ENCODE measurements at places on chromosomes 2 and 18.
A peak's percentile ranks its signal among the peaks of the same experiment; 100 is the strongest.

GRCh38 chr2:226803410-226803809, 3.8 kb upstream of the IRS1 start:
- DNase-seq = no peak

DNA sequence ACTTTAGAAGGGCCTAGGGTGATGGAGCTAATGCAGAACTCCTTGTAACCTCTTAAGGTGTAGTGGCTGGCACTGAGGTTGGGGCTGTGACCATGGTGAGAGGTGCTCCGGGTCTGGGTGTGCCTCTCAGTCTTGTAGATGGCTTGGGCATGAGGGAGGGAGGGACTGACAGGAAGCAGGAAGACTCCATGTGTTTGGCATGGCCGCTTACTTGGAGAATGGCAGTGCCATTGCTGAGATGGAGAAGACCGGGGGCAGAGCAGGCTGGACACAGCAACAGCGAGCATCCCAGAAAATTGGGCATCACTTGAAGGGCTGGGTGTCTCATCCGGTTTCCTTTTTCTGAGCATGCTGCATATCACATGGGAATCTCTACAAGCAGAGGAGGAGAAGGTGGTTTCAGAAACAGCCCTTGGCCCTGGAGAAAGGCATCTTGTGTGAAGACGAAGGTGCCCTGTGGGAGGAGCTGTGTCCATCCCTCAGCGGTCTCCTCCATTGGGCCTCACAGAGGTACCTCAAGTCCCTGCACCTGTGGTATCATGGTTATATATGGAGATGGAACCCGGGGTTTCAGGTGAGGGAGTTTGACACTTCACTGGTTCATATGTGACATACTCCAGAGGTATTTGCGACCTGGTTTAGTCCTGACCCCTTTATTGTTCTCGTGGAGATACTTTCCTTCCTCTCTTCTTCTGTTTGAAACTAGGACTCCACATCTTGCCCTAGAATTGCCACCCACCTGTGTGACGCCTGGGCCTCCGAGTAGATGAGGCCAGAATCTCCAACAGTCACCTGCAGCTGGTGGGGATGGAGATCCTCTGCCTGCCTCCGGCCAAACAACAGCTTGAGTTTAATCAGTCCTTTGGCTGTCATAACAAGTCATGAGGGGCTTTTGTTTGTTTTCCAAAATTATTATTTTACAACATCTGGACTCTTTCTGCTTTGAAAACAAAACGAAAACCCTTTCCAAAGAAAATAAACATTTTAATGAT, 45.6 kb downstream of the INPP4A start:
- DNase-seq = no peak

GRCh38 chr18:28176948-28177827, at the start of gene CDH2:
CDH2 (minus strand) TSS chr18:28177130; CDS start chr18:28177022, 108 bp downstream.
- peak; percentile 97 for DNase-seq

DNA sequence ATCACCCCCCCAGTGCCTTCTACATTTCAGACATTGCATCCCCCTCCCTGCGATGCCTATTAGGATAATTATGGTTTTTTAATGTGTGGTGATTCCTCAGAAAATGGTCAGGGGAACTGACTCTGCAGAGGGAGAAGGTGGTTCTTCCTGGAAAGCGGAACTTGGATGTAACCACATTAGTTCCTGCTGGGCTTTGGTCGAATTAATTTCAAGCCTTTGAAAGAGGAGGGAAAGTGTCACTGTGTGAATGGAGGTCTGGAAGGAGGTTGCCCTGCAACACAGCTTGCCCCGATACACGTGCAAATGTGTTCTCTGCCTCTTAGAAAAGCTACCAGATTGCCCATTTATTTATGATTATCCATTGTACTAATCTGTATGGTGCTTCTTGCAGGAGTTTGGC, 63.2 kb upstream of the TPO start:
- DNase-seq = no peak

- peak; percentile 61 for DNase-seq
These were observed 91.2 kb downstream of the SLC8A1 start for GRCh38 chr2:40360652-40361051.

GRCh38 chr2:202090530-202090929, 17.5 kb downstream of the KIAA2012 start:
- DNase-seq = no peak

GRCh38 chr2:62032096-62032495, 126.6 kb downstream of the COMMD1 start:
- no peak for DNase-seq

DNA sequence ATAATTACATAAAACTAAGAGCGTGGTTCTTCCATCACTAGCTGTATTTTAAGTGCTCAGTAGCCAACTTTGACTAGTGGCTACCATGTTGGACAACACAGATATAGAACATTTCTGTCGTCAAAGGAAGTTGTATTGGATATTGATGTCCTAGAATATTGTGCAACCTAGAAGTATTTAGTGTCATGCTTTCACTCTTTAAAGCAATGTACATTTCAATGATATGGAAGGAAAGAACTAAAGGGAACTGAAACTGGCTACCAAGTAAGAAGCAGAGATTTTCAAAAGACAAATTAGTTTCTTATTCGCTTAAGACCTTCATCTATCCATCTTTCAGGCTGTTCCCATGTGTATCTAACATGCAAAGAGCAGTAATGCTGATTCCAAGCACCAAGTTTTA, 85.4 kb upstream of the EML6 start:
- no peak for DNase-seq

DNA sequence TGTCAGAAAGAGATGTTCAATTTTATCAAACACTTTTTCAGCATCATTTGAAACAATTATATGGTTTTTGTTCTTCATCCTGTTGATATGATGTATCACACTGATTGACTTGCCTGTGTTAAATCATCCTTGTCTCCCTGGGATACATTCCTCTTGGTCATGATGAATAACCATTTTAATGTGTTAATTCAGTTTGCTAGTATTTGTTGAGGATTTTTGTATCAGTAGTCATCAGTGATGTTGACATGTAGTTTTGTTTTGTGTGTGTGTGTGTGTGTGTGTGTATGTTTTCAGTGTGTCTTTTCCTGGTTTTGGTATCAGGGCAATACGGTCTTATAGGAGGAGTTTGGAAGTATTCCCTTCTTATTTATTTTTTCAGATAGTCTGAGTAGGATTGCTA, 325.4 kb downstream of the ZNF804A start:
- peak; percentile 12 for DNase-seq

DNA sequence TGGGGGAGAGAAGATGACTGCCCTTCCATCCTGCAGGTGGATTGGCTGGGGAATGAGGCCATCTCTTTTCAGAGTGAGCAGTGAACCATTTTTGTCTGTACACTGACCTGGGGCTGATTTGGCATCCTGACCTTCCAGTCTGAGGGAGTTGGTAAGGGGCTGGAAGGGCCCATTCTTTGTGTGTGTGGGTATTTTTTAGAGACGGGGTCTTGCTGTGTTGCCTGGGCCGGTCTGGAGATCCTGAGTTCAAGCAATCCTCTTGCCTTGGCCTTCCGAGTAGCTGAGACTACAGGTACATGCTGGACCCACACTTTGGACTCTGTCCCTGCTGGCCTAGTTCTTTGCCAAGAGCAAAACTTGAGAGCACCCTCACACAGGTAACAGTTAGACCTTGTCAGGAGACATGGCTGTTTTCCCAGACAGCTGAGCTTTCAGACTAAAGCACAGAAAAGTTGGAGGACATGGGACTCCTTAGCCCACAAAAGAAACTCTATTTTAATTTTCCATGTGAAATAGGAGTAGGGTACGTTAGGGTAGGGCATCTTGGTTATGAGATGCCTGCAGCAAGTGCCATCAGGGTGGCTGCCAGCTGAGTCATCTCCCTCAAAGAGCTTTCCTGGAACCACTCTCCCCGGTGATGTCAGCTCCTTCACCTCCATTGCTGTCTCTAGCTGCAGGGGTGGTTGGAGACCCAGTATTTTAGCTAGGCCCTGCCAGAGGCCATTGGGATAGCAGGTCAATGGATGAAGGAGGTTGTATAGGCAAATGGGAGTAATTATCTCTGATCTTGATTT, 60.7 kb downstream of the DGKD start:
- DNase-seq = peak; percentile 19

DNA sequence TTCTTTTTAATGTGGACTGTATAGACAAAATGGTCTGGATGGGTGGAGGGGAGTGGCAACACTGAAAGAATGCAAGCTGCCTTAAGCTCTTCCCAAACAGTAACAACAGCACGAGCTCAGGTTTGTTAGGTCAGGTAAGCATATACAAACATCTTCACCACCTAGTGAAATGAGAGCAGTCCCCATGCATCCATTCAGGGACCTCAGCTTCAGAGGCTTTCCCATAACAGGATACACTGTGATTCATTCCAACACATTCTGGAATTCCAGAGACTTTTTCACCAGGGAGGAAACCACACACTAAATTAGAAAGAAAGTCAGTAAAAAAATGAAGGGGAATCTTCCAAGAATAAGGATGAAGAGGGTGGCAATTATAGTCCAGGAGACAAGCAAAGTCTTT, 50.4 kb upstream of the BZW1 start:
- peak; percentile 83 for DNase-seq

DNA sequence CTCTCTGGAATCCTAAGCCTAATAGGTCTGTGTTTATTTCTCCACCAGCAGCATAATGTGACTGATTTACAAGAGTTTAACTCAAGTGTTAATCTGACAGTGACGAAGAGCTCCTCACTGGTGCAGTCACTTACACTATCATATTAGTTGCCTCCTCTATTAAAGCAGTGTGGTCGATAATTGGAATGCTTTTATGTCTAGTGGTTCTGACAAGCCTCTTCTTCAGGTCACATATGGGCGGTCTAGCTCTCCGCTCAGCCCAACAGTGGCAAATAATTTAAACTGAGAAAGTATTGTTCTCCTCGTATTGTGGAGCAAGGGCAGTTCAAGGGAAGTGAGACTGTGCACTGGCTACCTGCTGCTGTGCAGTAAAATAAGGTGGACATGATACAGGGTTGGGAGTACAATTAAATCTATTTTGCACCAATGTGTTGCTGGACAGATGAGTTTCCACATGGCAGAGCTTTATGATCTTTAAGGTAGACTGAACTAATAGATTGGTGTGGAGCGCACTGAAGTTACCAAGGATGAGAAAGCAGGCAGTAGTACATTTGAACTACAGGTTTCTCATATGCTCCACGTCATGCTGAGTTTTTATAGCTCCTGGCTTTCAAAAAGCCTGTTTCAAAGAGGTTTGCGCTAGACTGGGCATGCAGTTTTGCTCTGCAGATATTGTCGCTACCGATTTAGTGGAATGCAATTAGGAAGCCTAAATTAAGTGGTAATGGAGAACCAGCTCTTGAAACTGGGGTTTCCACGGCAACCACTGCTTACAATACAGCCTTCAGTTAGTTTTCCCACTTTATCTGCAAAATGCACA, 151.7 kb upstream of the POU3F3 start:
- DNase-seq = no peak

GRCh38 chr2:239853706-239854327, 171.3 kb downstream of the NDUFA10 start:
- no peak for DNase-seq

DNA sequence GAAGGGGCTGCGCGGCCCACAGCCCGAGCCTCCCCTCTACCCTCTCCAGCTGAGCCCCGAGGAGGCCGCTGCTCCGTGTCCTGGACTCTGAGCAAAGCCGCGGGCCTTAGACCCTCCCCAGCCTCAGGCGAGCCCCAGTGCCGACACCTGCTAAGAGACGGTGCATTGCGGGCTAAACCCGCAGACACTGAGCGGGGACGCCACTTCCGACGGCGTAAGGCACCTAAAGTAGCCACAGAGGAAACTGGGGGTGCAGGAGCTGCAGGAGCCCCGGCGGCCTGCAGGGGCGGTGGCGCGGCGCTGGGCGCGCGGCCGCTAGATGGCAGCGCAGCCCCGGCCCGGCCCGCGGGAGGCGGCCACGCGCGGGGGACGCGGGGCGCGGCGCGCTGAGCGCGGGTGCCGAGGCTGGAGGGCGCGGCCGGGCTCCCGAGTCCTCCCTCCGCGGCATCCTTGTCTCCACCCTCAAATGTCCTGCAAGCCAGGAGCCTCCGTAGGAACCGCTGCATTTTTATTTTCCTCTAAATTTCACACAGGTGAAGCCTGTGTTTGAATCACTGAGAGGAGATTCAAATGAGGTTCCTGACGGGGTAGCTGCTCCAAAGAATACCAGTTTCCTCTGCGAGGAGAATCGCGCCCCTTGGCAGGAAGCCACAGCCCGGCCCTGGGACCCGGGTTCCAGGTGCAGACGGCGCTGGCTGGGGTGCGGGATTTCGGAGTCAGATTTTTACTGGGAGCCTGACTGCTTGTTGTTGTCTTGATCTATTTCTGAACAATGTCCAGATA, 650.5 kb downstream of the GALR1 start:
- DNase-seq = peak; percentile 36
